Upper lobe of left lung (tissue), 6 donors: ENCODE measurements at places on chromosomes 3 and 15. TPM values are rescaled to one million over a fixed set of nuclear protein-coding genes. Genes with fewer than 3 reads are reported as not detected.

Gene ITIH3
- 13.5 TPM for total RNA-seq

Gene INKA1
- total RNA-seq, result 7.3 TPM

Gene SCAMP5
- 3.3 TPM for total RNA-seq

Gene ECE2
- not detected for total RNA-seq
